ENCODE measurements at places on chromosomes 6 and 20.

- no peak for DNase-seq
These were observed 49.2 kb upstream of the CST5 start for GRCh38 chr20:23928788-23929187.

GRCh38 chr6:150169609-150170008, 26.8 kb downstream of the PPP1R14C start:
- DNase-seq = peak; percentile 86

- no peak for DNase-seq
These were observed 136.2 kb downstream of the RPS12 start for GRCh38 chr6:132950566-132950965.

DNA sequence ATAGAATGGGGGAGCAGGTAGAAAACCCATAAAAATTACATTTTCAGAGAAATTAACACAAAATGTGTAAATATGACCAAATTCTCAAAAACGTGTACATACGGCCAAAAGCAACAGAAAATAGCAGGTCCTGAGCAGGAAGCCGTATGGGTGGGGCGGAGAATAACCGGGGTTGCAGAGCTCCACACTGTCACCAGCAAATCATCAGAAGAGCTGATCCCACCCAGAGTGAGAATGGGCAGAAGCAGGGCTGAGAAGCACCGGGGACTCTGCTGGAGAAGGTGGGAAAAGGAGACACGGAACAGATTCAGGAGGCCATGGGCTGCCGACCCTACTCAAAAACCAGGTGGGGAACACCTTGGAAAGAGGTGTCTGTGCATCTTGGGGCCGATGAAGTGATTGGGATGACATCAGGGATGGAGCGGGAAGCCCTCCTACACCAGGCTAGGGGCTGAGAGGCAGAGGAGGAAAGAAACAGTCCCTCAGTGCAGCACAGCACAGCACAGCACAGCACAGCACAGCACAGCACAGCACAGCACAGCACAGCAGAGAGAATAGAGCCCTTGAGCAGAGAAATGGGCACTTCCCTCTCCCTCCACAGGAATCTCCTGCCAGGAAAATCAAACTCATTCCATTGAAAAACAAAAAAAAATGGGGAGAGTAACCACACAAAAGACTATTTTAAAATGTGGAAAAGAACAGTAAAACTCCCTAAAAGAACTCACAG, 22.3 kb downstream of the STX7 start:
- DNase-seq = peak; percentile 12

- DNase-seq = no peak
These were observed 423.5 kb downstream of the MEI4 start for GRCh38 chr6:78076371-78076770.

DNA sequence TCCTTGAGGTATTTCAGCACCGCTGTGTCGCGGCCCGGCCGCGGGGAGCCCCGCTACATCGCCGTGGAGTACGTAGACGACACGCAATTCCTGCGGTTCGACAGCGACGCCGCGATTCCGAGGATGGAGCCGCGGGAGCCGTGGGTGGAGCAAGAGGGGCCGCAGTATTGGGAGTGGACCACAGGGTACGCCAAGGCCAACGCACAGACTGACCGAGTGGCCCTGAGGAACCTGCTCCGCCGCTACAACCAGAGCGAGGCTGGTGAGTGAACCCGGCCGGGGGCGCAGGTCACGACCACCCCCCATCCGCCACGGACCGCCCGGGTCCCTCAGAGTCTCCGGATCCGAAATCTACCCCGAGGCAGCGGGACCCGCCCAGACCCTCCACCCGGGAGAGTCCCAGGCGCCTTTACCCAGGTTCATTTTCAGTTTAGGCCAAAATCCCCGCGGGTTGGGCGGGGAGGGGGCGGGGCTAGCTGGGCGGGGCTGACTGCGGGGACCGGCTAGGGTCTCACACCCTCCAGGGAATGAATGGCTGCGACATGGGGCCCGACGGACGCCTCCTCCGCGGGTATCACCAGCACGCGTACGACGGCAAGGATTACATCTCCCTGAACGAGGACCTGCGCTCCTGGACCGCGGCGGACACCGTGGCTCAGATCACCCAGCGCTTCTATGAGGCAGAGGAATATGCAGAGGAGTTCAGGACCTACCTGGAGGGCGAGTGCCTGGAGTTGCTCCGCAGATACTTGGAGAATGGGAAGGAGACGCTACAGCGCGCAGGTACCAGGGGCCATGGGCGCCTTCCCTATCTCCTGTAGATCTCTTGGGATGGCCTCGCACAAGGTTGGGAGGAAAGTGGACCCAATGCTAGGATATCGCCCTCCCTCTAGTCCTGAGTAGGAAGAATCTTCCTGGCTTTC, 693 bp downstream of the HLA-F start:
- DNase-seq = no peak

- no peak for DNase-seq
These were observed 142.6 kb upstream of the PRDM1 start for GRCh38 chr6:105943514-105943913.

DNA sequence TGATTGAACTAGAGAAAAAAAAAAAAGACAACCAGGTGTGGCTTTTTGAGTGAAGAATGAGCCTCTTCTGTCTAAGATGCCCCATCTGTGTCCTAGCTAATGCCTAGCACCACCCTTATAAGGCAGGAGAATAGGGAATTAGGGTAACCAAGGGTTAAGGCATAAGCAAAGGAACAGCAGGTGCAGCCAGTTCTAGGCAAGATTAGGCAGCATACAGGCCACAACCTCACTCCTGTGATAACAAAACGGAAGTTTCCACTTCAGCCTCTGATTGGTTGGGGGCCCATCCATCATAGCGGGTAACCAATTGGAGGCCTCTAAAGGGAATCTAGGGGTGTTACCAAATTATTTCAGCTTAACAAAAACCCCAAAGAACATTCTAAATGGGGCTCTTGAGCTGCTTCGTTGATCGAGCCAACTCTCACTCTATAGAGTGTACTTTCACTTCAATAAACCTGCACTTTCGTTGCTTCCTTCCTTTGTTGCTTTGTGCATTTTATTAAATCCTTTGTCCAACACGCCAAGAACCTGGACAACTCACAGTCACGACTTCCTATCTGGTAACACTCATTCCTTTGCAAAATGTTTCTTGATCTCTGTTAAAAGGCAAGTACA, 61.9 kb upstream of the TAGAP start:
- DNase-seq = peak; percentile 44

DNA sequence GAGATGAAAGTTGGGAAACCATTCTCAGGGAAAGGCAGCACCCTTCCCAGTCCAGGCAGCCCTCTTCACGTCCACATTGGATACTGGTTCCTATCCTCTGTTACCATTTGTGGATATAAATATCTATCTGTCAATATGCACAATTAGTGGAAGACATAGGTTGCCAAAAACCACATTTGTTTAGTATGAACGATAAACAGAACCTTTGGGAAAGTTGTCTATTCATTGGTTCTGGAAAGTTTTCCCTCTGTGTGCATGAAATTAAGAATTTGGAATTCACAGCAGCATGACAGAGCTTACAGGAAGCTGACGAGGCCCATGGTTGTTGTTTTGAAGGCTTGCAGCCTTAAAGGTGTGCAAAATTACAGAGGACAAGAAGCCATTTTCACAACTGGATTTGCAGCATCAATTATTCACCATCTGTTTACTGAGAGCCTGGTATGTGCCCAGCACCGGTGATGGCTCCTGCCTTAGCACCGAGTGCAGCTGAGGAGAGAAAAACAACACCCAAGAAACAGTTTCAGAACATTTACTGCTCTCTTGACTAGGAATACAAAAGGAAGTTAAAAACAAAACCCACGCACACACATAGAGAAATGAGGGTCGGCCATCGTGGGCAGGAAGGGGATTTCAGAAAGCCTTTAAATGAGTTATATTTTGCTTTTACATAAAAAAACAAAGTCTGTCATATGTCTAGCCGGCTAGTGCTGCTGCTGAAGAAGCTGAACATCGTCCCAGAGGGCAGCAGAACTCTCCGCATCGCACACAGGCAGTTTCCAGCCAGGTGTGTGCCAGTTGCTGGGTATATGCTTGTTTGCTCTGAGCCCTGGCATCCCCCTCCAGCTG, 319.6 kb downstream of the FARS2 start:
- no peak for DNase-seq

DNA sequence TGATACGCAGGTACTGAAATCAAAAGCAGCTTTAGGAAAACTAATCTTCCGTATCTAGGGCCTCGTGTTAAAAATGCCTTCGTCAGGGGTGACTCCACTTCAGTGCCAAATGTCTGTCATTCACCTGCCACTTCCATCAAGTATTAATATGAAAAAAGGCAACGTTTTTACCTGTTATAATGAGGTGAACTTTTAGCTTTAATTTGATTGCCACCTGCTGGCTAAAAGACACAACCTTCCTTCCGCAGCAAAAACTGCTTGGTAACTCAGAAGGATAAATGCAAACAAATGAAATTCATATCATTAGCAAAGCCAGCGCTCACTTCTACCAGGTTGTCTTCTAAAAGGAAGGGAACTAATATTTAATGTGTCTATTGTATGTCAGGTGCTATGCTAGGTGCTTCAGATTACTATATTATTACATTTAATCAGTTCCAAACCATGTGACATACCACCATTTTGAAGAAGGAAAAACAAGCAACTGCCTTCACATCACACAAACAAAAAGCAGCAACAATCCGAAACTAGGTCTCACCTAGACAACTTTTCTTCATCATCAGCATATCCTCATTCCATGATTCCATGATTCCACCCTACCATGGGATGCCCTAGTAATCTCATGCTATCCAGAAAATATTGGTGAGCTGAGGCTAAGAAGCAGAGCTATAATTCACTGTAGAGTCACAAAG, 20.6 kb upstream of the ARHGAP18 start:
- DNase-seq = no peak

- DNase-seq = no peak
These were observed 45.1 kb upstream of the TASP1 start for GRCh38 chr20:13683833-13684232.

DNA sequence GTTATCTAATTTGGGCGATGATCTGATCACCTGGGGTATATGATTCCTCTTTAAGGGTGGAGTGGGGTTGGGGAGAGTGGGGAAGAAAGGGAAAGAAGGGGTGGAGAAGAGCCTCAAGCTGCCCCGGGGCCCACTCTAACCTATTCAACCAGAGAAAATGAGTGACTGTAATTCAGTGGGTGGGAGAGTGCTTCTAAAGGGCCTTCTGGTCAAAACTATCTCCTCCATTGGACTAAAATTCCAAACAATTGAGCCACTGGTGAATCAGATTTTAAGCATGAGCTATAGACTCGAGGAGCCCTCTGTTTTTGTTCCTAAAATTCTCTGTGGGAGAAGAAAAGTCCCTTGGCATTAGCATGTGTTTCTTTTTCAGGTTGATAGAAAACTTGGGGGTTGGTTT, 296.8 kb downstream of the CLIC5 start:
- DNase-seq = peak; percentile 71

DNA sequence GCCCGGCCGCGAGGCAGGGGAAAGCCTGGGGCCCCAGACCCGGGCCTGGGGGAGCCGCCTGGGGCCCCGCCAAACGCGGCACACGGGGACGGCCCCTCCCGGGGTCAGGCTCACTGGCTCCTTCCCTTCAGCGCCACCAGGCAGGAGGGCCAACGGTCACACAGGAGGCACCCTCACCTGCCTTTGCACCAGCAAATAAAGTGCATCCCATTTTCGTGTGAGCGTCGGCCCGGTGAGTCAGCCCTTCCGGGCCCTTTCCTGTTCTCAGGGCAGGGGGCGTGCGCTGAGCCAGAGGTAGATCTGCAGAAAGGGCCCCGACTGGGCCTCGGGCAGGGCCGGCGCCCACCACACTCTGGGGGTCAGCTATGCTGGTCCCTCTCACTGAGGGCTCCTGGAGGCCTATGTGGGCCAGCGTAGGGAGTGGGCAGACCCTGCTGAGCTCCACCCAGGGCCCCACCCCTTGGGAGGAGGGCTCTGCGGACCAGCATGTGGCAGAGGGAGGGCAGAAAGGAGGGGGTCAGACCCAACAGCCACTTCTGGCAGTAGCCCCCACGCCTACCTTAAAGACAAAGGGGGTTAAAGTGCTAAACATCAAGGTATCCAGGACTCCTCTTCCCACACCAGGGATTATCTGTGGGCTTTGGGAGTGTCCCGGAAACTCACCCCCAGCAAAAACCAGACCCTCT, 931 bp upstream of the UCKL1 start:
- peak; percentile 56 for DNase-seq

GRCh38 chr6:5205035-5205507, 55.7 kb downstream of the LYRM4 start:
- DNase-seq = peak; percentile 29

GRCh38 chr6:106749609-106750008, 120.2 kb downstream of the QRSL1 start:
- DNase-seq = no peak

- no peak for DNase-seq
These were observed 122.1 kb downstream of the LRRC1 start for GRCh38 chr6:53916804-53917463.

DNA sequence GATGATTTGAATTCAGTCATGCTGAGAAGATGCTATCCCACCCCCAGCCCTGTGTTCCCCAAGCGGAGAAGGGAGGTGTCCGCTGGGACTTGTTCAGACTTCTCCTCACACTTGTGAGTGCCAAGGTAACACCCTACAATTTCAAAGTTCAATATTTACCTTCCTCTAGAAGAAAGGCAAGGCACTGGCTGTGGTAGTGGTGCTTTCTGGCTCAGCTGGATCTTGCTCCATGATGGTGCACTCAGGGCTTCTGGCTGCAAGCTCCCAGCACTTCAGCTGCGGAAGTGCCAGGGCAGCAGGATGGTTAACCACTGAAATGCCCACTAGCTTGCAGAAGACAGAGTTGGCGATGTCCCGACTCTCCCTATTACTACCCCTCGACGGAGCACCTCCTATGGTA, 135.4 kb downstream of the MTFR2 start:
- no peak for DNase-seq
